Dermis microvascular lymphatic vessel endothelial cell (primary cell): ENCODE measurements at places on chromosomes 3 and 15. TPM values are rescaled to one million over a fixed set of nuclear protein-coding genes. Genes with fewer than 3 reads are reported as not detected.

Gene EXOG
- 6.4 and 6.7 TPM in 2 replicates for total RNA-seq

Gene CCDC33
- total RNA-seq = not detected in 2 replicates

Gene GOLIM4
- total RNA-seq = 20.6 and 21.8 TPM in 2 replicates

Gene PPARG
- total RNA-seq = 56.0 and 58.8 TPM in 2 replicates

Gene GNAT1
- total RNA-seq = under 0.01 TPM in 1 of 2 replicates, not detected in the other

Gene CDV3
- total RNA-seq = 152 and 154 TPM in 2 replicates

Gene OR4F15
- total RNA-seq = not detected in 2 replicates

Gene PATL2
- total RNA-seq = under 0.01 and 0.13 TPM in 2 replicates

Gene ZNF774
- 0.64 and 1.1 TPM in 2 replicates for total RNA-seq

Gene AMT
- total RNA-seq = 0.26 and 0.51 TPM in 2 replicates

Gene EIF2B5
- 31.5 and 38.3 TPM in 2 replicates for total RNA-seq

Gene FANCD2OS
- not detected in 2 replicates for total RNA-seq

Gene PP2D1
- not detected in 2 replicates for total RNA-seq

Gene ZBTB20
- total RNA-seq = 8.7 and 12.5 TPM in 2 replicates
